ENCODE measurements at places on chromosomes 6 and 20.

DNA sequence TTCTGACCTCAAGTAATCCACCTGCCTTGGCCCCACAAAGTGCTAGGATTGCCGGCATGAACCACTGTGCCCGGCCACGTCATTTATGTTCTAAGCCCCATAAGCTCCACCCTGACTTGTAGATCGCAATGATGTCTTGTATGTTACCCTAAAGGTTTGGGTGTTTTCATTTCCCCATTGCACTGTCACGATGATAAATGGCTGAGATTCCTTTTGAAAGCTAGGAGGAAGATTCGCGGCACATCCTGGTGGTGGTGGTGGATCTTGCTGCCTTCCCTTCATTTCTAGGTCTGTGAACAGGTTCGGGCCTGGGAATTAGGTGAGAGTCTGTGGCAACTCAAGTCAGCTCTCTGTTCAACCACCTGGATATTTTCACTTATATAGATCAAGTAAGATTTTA is 28.3 kb downstream of the MUC22 start:
- no peak for DNase-seq

DNA sequence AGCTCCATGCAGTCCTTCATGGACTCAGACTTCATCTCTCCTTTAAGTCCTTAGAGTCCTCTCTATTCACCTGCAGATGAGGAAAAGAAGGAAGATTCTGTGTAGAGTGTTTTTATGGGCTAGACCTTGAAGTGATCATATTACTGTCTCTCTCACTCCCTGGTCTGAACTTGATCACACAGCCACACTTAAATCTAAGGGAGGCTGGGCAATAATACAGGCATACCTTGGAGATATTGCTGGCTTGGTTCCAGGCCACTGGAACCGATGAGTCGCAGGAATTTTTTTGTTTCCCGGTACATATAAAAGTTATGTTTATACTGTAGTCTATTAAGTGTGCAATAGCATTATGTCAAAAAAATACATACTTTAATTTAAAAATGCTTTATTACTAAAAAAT is 59.2 kb upstream of the FOXO3 start:
- peak; percentile 20 for DNase-seq

GRCh38 chr6:39213195-39213920 is 15.9 kb downstream of the KCNK5 start:
- DNase-seq, result no peak

DNA sequence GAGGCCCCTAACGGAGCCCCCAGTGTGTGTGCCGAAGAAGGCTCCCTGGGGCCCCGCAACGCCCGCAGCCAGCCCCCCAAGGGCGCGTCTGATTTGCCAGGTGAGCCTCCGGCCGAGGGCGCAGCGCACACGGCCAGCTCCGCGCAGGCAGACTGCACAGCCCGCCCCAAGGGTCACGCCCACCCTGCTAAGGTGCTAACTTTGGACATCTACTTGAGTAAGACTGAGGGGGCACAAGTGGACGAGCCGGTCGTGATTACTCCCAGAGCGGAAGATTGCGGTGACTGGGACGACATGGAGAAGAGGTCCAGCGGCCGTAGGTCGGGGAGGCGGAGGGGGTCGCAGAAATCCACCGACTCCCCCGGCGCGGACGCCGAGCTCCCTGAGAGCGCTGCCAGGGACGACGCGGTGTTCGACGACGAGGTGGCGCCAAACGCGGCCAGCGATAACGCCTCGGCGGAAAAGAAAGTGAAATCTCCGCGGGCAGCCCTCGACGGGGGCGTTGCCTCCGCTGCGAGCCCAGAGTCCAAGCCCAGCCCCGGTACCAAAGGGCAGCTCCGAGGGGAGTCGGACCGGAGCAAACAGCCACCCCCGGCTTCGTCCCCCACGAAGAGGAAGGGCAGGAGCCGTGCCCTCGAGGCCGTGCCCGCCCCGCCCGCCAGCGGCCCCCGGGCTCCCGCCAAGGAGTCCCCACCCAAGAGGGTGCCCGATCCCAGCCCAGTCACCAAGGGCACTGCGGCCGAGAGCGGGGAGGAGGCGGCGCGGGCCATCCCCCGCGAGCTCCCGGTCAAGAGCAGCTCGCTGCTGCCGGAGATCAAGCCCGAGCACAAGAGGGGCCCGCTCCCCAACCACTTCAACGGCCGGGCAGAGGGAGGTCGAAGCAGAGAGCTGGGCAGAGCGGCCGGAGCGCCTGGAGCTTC is 117.0 kb downstream of the RTN4IP1 start:
- DNase-seq, result peak; percentile 71

- no peak for DNase-seq
Observed at GRCh38 chr6:121274666-121275295, 59.5 kb downstream of the TBC1D32 start.

DNA sequence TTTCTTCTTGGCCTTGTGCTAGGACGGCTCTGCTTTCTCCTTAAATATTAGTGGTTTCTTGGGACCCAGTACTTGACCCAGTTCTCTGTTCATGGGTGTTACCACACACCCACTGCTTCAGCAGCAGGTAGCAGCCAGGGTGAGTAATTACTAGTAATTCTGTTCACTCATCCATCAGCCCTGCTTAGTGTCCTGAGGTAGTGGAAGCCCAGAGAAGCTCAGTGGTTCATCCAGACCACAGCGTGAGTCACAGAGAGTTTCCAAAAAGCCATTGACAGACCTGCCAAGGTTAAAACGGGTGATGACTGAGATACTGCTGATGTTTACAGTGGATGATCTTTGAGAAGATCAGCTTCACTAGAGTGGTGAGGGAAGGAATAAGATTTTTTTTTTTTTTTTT is 51.7 kb upstream of the HINT3 start:
- DNase-seq, result no peak

DNA sequence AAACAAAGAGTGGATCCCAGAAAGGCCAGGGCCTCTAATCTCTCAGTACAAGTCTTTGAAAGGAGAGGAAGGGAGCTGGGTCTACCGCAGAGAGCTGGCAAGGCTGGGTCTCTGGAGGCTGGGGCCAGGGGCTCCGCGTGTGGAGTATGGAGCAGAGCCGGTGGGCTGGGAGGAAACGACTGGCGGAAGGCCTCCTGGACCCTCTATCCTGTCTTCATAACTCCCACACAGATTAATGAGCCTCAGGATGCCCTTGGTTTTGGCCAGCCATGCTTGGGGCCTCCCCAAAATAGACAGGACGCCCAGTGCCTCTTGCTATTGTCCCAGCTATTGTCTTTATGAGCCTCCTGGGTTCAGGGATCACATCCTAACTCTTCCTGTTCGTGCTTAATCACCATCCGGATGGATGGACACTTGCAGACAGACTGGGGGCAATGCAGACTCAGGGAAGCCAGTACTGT is 306.4 kb downstream of the DHX35 start:
- peak; percentile 73 for DNase-seq

- no peak for DNase-seq
Observed at GRCh38 chr6:103534095-103534494, 1325.6 kb downstream of the HACE1 start.

DNA sequence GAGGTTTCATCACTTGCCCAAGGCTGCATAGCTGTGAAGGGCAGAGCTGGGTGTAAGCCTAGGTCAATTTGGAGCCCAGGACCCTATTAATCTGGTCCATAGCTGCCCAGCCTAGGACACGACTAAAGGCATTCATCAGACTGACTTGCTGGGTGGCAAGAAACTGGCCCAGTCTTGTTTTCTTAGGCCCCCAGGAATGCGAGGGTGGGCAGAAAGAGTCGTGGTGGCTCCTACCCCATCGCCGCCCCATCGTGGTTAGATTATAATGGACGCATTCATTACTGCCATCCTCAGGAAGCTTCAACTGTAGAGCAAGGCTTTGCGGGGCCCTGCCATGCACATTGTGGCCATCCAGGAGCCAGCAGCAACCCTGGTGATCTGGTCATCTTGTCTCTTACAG is 16.1 kb downstream of the DYNLRB1 start:
- DNase-seq, result no peak

GRCh38 chr6:148811459-148811858 is 64.6 kb downstream of the UST start:
- DNase-seq, result no peak

- DNase-seq, result peak; percentile 0
Observed at GRCh38 chr6:32484614-32484998, 44.9 kb downstream of the HLA-DRA start.

- no peak for DNase-seq
Observed at GRCh38 chr6:39886871-39887270, 47.4 kb downstream of the MOCS1 start.

GRCh38 chr6:15897063-15897876 is 231.6 kb upstream of the MYLIP start:
- DNase-seq, result peak; percentile 89

GRCh38 chr20:8321001-8321400 is 188.9 kb downstream of the PLCB1 start:
- no peak for DNase-seq

- no peak for DNase-seq
Observed at GRCh38 chr20:8990770-8991169, 78.1 kb upstream of the PLCB4 start.

GRCh38 chr20:22248051-22248667 is 336.2 kb downstream of the FOXA2 start:
- DNase-seq, result peak; percentile 2

DNA sequence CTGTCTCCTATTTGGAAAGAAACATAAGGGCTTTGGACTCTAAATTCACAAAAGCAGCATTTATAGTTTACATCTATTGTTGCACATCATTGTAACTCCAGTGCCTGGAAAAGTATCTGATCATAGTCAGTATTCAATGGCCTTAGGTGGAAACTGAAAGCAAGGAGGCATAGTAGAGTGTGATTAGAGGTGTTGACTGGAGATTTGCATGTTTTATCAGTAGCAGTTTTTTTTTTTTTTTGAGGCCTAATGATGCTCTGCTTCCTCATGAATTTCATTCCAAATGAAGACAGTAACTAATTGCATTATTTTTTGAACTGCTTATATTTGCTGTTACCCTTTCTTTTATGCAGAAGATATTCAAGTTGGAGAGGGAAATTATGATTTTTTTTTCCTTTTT is 213.2 kb upstream of the FLRT3 start:
- no peak for DNase-seq

DNA sequence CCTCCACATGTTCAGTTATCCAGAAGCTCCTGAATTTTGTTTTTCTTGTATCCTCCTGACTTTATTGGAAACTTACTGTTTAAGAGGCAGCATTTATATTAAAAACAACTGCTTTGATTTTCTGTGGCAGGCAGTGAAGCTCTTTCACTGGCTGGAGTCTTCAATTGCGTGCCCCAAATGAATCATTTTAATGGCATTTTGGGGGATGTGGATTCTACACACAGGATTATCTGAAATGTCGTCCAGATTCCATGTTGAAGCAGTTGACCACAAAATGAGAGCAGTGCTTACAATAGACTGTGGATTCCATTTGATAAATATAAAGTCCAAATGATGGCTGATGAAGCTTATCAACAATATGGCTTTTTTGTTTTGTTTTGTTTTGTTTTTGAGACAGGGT is 41.0 kb upstream of the HIVEP1 start:
- DNase-seq, result no peak

DNA sequence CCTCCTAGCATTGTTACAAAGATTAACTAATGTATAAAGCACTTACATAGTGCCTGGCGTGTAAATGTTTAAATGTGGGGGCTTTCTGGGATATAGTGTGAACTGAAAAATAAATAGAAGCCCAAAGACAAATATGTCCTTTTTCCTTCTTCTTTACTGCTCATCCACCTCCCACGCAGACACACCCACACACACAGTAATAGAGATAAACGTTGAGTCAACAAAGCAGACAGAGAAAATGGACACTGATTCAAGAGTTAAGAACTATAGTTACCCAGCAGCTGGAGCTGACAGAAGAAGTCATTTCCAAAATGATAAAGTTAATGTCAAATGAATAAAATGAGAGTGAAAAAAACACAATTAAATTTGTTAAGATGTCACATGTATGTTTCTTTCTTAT is 68.3 kb downstream of the FHL5 start:
- no peak for DNase-seq

DNA sequence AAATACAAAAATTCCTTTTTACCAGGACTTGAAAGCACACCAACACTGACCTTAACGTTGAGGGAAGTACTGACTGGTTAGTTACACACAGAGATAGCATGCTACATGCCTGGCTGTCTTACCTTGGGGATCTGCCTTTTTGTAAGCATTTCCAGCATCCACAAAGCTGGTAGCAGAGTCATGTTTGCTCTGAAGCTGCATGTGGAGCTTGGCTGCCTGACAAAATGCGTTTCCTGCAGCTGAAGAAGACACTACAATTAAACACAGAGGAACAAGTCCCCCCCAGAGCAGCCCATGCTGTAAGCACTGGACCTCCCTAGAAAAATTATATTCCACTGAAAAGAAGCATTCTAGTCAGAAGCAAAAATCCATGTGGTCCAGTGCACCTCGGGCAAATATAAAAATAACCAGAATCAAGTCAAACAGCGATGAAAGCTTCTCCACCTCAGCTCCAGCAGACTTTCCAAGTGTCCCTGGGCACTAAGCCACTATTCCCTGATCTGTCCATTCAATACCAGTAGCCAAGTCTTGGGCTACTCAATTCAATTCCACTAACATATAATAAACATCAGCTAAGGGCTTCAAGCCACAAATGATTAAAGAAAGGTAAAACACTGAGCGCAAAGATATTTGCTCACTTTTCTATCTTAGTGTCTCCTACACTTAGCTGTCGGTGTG is 24.2 kb downstream of the NAPB start:
- DNase-seq, result peak; percentile 20

DNA sequence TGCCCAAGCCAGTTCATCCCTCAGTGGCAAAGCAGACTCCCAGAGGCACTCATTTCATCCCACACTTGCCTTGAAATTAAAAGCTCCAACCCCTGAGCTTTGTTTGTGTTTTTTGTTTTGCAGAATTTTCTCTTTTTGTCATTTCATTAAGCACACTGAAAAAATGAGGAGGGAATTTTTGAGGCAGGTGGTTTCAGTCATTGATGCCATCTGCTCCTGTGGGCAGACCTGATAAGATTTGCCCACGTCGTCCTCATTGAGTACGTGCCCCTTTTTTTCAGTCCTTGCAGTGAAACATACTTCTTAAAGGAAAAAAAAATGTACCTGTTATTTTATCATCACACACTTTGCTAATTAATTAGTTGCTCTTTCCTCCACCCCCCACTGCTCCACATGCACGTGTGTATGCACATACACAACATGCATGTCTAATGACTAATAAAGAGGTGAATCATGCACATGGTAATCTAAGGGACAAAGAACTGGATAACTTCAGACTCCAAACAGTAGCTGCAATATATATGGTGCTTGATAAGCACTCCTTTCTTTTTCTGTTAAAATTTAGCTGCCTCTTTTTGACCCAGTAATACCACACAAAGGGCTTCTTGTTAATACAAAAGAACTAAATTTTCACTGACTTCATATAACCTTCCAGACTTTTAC is 102.1 kb upstream of the TMEM181 start:
- no peak for DNase-seq

- DNase-seq, result no peak
Observed at GRCh38 chr6:141866731-141867497, 265.8 kb upstream of the GJE1 start.

Measured in endothelial cell of umbilical vein (primary cell).